ENCODE measurements at places on chromosomes 6 and 20. TPM values are rescaled to one million over a fixed set of nuclear protein-coding genes. Genes with fewer than 3 reads are reported as not detected.

DNA sequence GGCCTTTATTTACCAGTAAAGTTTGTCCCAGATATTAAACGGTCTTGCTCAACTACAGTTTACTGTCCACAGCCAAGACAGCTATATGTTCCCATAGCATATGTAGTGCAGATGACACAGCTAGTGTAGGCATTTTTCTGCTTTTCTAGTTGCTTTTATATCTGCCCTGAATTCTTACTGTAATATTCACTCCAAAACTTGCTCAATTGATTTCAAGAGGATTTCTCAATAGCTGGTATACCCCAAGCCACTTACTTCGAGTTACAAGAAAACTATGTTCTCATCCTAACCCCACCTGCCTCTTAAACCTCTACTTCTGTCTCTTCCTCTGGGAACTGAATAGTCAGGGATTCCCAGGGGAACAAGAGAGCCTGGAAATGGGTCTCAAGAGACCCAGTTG, 18.9 kb upstream of the ROS1 start:
- no peak for DNase-seq
- H3K27me3 ChIP-seq: peaks cover 56% of the 10 kb centered on the region
- H3K27ac ChIP-seq: no peak overlapping the region
- H3K4me3 ChIP-seq: no peak overlapping the region
- no peaks in the 10 kb centered on the region for H3K4me1 ChIP-seq

DNA sequence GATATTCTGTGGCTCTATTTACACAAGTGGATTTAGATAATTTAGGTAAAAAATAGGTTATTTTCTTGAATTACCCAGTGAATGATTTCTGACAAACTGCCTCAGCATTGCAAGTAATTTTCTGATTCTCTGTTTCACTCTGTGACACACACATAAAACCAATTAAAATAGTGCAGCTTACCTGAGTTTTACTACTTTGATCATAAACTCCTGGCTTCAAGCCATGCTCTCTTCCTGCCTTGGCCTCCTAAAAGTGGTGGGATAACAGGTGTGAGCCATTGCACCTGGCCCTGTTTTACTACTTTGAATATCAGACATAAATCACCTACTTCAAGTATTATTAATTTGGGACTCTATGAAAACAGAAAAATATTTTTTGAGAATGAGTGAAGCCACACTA, 462.9 kb downstream of the ADGRB3 start:
- no peak overlapping the region for H3K4me3 ChIP-seq
- H3K27me3 ChIP-seq: no peaks in the 10 kb centered on the region
- H3K27ac ChIP-seq: no peak overlapping the region

DNA sequence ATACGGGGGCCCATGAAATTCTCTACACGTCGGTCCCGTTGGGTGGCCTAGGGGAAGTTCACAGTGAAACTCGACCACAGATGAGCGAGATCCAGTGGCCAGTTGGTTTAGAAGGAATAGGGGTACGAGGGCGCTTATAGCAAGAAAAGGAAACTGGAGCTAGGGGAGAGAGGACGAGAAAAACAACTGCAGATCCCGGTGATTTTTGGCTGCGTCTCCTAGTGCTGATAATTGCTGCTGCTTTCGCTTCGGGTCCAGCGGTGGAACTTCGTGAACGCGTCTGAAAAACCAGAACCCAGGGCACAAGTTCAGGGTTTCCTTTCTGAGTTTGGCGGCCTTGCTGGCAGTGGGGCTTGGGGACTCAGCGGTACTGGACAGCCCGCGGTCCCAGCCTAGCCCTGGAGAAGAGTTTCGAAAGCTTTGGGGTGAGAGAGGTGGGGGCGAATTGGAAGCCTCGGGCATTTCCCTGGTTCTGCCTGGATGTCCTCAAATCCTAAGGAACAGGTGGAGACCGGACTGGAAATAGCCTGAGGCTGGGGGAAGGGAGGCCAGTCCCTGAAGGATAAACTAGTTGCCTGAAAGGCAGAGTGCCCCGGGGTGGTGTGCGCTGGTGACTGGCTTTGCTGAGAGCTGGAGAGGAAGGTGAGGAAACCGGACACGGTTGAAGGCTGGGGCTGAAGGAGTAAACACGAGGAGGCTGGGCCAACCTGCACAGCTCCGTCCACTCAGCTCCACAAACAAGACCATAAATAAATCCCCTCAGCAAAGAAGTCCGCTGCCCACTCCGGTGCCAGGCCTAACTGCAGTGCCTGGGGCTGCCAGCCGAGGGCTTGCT, 793 bp downstream of the GMPR start:
- peak overlapping the region; percentile 84 for H3K4me3 ChIP-seq
- peaks cover 34% of the 10 kb centered on the region for H3K27me3 ChIP-seq
- peak overlapping the region; percentile 28 for H3K27ac ChIP-seq
- DNase-seq: peak; percentile 14

- no peak overlapping the region for H3K27ac ChIP-seq
- peaks cover 5% of the 10 kb centered on the region for H3K27me3 ChIP-seq
- H3K4me3 ChIP-seq: no peak overlapping the region
- peaks cover 2% of the 10 kb centered on the region for H3K4me1 ChIP-seq
- no peak for DNase-seq
- H3K36me3 ChIP-seq: no peaks in the 10 kb centered on the region
Observed at GRCh38 chr6:138555421-138555988, 56.2 kb upstream of the NHSL1 start.

CASS4 gene
- 3.0 TPM for total RNA-seq
